ENCODE measurements at places on chromosomes 3 and 15. TPM values are rescaled to one million over a fixed set of nuclear protein-coding genes. Genes with fewer than 3 reads are reported as not detected.

DNA sequence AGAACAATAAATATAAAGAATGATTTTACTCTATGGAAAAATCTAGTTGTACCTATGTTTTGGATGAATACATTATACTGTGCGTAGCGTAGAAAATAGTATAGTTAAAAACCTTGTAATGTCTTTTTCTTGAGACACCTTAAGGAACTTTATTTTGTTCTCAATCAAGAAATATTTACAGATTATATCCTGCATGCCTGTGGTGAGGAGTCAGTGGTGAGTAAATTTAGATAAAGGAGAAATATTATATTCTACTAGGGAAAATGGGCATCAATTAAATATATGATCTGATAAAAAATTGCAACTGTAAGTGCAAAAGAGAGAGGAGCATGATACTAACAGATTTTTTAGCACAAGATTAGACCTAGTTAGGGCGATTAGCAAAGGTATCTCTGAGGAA, 157.7 kb downstream of the RBMS3 start:
- no peaks in the 10 kb centered on the region for H3K36me3 ChIP-seq
- no peaks in the 10 kb centered on the region for H3K4me1 ChIP-seq
- no peak overlapping the region for H3K4me3 ChIP-seq
- no peak overlapping the region for H3K27ac ChIP-seq

The SERPINI1 gene
- total RNA-seq = 2.1 TPM

The COPG1 gene
- total RNA-seq = 110 TPM

DNA sequence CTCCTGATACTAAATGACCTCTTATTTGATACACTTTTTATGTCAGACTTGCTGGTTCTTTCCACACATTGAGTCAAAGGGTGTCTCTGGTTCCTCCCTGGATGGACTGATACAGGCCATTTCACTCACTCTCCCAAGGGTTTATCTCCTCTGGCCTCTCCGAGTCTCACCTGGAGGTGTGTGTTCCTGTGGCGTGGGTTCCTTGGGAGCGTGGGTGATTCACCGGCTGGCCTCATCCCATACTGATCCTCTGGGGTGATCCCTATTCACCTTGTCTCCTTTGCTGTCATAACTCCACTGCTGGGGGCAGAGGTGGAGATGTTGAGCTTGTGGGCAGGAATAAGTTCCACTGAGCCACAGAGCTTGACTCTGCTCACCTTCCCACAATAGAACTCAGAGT, 61.1 kb downstream of the ST6GAL1 start:
- H3K4me1 ChIP-seq = peaks cover 19% of the 10 kb centered on the region
- H3K4me3 ChIP-seq = no peak overlapping the region
- peaks cover 55% of the 10 kb centered on the region for H3K36me3 ChIP-seq
- DNase-seq = no peak
- no peak overlapping the region for H3K27ac ChIP-seq
- no peaks in the 10 kb centered on the region for H3K27me3 ChIP-seq

DNA sequence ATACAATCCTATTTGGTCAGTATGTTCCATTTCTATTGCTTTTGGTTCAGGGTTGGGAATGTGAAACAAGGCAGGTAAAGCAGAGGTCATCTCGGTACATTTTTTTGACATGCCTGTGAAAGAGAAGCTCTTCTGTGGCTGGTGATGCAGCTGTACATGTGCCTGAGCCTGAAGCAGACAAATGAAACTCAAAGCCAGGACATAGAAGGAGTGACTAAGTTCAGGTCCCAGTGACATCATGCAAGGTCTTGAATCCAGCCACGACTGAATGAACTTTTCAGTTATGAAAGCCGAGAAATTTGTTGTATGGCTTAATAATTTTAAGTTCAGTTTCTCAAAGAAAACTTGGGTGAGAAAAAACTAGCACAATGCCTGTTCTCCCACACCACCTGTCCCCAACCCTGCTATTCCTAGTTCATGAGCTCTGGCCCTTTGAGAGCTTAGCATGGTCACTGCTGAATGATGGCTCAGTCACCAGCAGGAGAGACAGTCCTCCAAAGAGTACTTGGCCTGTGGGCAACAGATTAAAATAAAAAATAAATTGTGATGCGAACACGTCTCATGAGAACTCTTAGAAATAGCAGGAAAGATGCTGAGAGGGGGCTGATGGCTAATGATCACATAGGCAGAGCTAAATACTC, 600.2 kb upstream of the GRM7 start:
- H3K27ac ChIP-seq = no peak overlapping the region
- no peak overlapping the region for H3K4me3 ChIP-seq
- no peaks in the 10 kb centered on the region for H3K4me1 ChIP-seq
- no peak for DNase-seq
- H3K27me3 ChIP-seq = no peaks in the 10 kb centered on the region

- no peak overlapping the region for H3K4me3 ChIP-seq
- H3K36me3 ChIP-seq = no peaks in the 10 kb centered on the region
- H3K27ac ChIP-seq = no peak overlapping the region
- peaks cover 8% of the 10 kb centered on the region for H3K4me1 ChIP-seq
- DNase-seq = no peak
These were observed 6.1 kb upstream of the DUSP7 start for GRCh38 chr3:52062505-52062904.
